ENCODE measurements at places on chromosomes 12 and 14. TPM values are rescaled to one million over a fixed set of nuclear protein-coding genes. Genes with fewer than 3 reads are reported as not detected.

The PGF gene
- 4.5 TPM for total RNA-seq

The CDCA3 gene
- 82.3 TPM for total RNA-seq

The RPAP3 gene
- 32.1 TPM for total RNA-seq

The ADAM20 gene
- total RNA-seq: not detected

The INHBC gene
- total RNA-seq: not detected
